ENCODE measurements at places on chromosomes 2 and 18.

- no peak for DNase-seq
These were observed 947 bp upstream of the ANKRD44 start for GRCh38 chr2:197311421-197312033.

- DNase-seq = no peak
These were observed 39.5 kb downstream of the ACSL3 start for GRCh38 chr2:222900354-222900753.

DNA sequence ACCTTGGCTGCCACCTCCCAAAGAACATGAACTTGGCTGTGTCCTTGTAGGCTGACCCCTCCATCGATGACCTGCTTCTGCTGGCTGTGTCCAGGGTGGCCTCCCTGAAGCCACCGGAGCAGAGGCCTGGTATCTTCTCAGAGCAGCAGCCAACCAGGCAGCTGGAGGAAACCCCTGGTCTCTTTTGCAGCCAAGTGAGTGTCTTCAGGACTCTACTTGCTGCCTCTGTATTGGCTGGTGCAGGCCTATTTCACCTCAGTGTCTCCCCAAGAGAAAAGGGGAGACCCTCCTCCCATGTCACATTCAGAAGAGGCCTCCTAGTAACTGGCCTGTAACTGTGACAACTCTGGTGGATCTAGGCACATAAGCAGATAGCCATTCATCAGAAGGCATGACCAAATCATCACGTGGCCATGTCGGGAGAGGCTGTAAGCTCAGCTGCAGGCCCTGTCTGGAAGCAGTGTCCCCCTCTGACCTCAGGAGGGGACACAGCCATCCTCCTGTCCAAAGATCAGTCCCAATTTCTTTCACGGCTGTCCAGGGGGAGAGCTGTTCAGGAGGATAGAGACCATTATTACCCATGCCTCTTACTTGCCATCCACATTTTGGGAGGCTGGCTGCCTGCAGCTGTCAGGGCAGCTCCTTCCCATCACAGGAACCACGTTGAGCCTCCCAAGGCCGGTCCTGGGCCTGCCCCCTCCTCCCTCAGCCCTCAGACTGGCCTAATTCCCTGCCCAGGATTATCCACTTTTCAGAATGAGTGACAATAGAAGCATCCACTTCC, 20.9 kb upstream of the ROCK2 start:
- no peak for DNase-seq

DNA sequence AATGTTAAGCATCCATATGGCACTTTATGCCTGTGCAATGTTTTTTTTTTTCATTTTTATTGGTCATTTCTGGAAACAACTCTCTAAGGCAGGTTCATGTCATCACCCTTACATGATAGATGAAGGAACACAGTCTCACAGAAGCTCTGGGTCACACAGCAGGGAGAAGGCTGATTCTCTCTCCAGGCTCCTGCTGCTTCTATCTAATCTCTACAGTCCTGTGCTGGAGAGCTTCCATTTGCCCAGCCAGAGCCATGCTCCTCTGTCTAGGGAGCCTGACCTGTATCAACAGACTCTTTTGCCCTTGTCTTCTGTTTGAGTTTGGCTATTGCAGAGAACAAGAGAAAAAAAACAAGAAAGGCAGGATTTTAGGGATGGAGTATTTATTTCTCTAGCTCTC, 584.8 kb downstream of the MBD2 start:
- DNase-seq = no peak

GRCh38 chr2:15729001-15729400, 137.3 kb downstream of the DDX1 start:
- no peak for DNase-seq

- DNase-seq = no peak
These were observed 28.3 kb downstream of the CSRNP3 start for GRCh38 chr2:165497659-165498317.

DNA sequence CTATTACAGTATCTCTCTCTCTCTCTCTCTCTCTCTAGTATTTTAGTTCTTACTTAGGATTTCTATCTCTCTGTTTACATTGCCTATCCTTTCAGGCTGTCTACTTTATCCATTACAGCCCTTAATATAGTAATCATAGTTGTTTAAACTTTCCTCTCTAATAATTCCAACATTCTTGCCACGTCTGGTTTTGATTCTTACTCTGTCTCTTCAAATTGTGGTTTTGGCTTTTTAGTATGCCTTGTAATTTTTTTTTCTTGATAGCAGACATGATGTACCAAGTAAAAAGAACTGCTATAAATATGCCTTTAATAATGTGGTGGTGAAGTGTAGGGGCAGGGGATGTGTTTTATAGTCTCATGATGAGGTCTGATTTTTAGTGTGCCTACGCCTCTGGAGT, 1809.5 kb upstream of the CELF4 start:
- no peak for DNase-seq

DNA sequence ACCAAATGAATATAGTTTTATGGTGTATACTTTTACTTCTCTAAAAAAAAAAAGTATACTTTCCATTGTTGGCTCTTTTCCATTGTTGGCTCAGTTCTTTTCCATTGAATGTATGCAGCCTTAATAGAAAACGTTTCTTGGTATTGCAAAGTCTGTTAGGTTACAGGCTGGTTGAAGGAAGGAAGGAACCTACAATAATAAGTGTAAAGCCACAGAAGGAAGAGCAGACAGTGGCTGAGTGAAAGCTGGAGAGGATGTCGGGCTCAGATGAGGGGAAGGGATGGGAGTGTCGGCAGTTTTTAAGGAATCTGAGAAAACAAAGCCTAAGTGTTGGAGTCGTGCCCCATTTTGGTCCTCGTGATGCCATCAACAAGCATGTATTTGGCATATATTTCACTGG, 6.8 kb downstream of the COPS8 start:
- no peak for DNase-seq

DNA sequence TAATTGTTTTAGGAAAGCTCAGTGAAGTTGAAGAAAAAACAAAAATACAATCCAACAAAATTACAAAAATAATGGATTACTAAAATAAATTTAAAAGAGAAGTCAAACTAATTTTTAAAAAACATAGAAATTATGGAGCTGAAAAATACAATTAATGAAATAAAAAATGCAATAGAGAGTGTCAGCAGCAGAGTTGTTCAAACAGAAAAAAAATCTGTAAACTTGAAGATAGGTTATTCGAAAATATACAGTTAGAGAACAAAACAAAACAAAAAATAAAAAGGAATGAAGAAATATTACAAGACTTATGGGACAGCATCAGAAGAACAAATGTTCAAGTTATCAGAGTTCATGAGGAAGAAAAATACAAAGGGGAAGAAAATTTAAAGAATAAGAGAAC, 114.7 kb downstream of the GULP1 start:
- DNase-seq = no peak

DNA sequence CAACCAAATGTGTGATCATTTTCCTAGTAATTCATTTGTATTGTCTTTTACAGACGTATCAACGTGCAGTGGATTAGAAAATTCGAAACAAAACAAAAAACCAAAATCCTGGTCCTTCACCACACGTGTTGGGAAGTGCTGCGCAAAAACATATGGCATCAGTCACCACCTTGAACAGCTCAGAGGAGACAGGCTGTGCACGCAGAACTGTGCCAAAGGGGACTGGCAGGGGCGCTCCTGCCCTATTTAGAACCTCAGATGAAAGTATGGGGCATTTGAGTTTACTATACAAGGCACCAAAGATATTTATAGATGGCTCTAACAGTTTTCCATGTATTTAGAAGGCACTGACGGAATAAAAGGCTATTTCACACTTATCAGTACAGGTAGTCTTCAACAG, 42.3 kb downstream of the NOL10 start:
- no peak for DNase-seq

GRCh38 chr2:236814593-236814992, 245.0 kb downstream of the ACKR3 start:
- DNase-seq = no peak

- no peak for DNase-seq
These were observed 62.1 kb downstream of the NDUFA10 start for GRCh38 chr2:239962890-239963591.

GRCh38 chr2:23449413-23449812, 64.4 kb downstream of the KLHL29 start:
- DNase-seq = no peak

- DNase-seq = no peak
These were observed 20.5 kb upstream of the ITGB6 start for GRCh38 chr2:160220545-160221009.

DNA sequence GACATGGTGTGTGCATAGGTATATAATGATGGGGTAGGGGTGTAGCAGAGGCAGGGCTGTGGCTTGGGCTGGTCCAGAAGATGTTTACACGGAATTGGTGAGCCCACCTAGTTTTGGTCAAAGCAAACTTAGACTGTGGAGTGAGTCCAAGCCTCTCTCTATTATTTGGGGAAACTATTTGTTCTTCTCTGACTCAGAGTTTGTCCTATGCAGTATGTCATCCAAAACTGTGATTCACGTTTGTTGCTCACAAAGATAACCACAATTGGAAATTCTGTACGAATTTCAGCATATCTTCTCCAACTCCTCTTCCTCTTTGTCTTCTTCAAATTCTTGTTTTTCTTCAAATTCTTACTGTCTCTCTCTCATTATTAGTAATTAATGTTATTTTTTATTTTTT, 292.9 kb downstream of the XIRP2 start:
- no peak for DNase-seq

- no peak for DNase-seq
These were observed 1.8 kb upstream of the HJURP start for GRCh38 chr2:233856184-233856583.

- no peak for DNase-seq
These were observed 980 bp upstream of the RNPEPL1 start for GRCh38 chr2:240567137-240567871.

- no peak for DNase-seq
These were observed 38.0 kb downstream of the CFAP210 start for GRCh38 chr2:169656164-169656563.

GRCh38 chr2:177229442-177230242, 17.0 kb downstream of the HNRNPA3 start:
- DNase-seq = no peak

DNA sequence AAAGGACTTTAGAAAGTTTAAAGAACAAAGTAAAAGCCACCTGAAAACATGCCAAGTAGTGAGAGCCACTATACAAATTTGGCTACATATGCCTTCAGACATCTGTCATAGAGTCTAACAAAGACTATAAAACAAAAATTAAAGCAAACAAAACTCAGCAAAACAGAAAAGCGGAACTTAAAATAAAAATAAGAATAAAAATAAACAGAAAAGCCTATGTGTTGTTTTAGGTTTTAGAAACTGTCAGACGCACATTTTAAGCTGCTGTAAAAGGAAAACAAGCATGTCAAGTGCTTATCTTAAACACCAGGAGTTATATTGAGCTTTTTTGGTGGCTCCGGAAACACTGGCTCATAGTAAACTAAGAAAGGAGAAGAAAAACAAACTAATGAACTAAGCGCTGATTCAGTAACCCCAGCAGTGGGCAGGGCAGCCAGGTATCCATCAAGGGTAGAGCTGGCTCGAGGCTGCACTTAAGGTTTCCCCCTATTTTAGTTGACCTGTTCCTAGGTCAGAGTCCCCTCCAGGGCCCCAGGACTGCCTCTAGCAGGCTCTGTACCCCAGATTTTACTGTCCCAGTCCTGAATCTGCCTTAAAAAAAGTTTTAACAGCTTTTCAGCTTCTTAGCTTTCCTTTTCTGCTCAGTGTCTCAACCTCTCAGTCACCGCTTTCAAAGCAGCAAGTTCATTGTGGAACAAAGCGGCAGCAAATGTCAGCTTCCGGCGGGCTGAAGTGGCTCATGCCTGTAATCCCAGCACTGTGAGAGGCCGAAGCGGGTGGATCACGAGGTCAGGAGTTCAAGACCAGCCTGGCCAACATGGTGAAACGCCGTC, 15.4 kb upstream of the RMC1 start:
- no peak for DNase-seq

DNA sequence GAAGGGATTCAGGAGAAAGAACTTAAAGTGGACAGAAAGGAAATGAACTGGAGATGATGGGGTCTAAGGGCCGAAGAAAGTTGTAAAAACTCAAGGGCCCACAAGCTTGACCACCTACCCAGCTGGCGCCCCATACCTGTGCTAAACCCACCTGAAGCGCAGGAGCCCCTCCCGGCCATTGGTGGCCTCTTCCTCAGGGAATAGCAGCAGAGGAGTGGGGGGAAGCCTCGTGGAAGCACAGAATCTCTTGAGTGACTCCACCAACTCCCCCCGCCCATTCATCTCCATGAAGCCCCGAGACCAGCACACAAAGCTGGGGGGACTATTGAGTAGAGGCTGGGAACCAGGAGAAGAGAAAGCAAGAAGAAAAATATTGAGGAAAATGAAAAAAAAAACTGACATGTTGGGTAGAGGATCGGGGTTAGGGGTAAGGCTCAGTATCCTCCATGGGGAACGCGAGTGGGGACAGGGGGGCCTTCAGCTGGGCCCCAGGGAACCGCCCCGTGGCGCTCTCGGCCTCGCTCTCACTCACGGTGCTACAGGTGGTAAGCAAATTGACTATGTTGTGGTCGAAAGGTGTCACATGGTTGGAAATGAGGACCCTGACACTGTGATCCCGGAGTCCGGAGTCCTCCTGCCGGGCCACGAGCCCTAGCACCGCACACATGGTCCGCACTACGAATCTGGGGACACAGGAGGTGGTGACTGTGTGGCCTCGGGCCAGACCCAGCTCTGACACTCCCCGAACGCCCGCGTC, 728 bp downstream of the AUP1 start:
- DNase-seq = no peak

GRCh38 chr2:149877074-149877473, 289.5 kb upstream of the MMADHC start:
- no peak for DNase-seq

- DNase-seq = no peak
These were observed 8.5 kb downstream of the TXNL4A start for GRCh38 chr18:79979843-79980242.

DNA sequence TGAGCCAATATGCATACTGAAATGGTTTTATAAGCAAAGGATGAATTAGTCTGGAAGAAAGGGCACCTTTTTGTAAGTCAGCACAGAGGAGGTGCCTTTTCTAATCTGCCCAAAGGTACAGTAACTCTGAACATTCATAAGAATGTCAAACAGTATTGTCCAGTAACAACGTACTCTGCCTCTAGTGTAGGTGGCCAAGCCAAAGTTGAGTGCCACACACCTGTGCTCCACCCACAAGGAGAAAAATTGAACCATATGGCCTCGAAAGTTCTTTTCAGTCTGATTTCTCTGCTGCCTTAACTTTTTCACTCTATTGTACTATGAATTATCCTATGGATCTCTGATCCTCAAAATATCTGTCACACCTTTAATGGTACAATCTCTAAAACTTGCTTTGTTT, 86.8 kb downstream of the CERKL start:
- DNase-seq = no peak

- no peak for DNase-seq
These were observed 593 bp upstream of the SDC1 start for GRCh38 chr2:20225294-20226151.

- no peak for DNase-seq
These were observed 32.5 kb upstream of the REG3G start for GRCh38 chr2:78992807-78993517.

DNA sequence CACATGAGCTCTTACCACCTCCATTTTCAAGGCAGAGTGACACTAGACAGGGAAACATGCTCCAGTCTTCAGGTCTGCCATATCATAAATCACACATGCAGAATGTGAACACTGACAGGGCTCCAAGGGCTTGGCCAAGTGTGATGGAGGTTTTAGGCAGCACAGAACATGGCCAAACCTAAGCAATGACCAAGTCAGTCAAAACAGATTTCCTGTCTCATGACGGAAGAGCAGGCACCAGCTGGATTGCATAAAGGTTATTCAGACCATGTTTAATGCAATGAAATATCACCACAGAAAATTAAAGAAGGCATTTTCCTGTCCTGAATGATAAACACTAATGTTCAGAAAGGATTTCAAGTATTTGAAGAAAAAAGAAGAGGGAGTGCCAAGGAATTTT, 72.5 kb downstream of the SUMO1 start:
- DNase-seq = no peak
